Activated CD4-positive, CD25-positive, alpha-beta regulatory T cell (primary cell): ENCODE measurements at places on chromosomes 5 and 9.

DNA sequence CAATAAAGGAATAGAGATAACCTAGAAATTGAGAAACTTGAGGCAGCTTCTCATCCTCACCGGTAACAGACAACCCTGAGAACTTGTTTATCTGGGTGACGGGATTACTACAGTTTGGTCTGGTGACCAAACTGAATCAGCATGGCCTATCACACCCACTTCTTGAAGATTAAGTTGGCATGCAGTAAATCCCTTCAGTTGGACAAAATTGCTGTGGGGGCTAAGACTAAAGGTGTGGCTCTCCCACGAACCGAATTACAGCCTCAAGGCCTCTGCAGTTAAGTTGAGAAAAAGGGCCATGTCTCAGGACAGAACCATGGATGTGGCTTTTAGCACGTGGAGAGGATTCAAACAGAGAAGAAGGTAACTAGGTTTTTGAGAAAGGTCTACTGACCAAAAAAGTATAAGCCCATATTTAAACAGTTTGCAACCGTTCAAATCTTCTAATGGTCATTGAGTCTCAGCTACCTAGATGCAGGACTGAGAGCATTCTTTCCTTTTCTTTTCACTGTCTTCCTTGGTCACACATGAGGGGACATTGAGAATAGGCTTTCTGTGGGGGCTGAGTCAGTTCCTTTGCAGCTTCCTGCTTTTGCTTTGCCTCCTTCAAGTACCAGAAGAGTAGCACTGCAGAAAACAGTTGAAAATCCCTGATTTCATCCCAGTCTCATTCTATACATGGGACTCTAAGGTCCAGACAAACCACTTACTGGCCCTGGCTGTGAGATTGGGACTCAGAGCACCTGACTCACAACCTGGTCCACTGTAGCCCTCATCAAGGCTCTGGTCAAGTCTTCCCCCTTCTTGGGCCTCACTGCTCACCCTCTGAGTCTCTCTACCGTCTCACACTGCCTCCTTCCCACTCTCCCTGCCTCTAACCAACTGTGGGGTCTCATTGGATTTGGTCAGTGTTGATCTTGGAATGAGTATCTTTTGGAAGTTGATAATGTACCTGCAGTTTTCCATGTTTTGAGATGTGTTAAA, 30.9 kb downstream of the PDE6A start:
- DNase-seq: no peak

- DNase-seq: no peak
Measured at GRCh38 chr9:115495052-115495635, 377.2 kb upstream of the TNC start.

DNA sequence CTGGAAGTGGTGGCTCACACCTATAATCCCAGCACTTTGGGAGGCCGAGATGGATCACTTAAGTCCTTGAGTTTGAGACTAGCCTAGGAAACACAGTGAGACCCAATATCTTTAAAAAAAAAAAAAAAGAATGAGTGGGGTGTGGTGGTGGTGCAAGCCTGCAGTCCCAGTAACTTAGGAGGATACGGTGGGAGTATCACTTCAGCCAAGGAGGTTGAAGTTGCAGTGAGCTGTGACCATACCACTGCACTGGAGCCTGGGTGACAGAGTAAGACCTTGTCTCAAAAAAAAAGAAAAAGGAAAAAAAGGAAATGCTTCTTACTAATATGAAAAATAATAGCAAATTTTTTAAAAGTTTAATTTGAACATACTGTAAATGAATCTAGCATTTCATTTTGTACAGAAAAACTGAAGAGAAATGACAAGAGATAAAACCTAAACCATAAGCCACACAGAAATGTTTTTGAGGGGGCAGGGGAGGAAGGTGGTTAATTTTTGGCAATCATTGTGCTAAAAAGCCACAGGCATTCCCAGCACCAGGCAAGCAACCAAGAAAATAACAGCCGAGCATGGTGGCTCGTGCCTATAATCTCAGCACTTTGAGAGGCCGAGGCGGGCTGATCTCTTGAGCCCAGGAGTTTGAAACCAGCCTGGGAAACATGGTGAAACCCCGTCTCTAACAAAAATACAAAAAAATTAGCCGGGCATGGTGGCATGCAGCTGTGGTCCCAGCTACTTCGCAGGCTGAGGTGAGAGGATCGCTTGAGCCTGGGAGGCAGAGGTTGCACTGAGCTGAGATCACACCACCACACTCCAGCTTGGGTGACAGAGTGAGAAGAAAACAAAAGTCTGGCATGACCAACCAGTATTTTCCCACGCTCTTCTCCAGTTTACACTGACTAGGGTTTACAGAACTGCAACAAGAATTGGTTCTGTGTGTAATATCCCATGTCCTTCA, 114.5 kb upstream of the NR5A1 start:
- DNase-seq: no peak

DNA sequence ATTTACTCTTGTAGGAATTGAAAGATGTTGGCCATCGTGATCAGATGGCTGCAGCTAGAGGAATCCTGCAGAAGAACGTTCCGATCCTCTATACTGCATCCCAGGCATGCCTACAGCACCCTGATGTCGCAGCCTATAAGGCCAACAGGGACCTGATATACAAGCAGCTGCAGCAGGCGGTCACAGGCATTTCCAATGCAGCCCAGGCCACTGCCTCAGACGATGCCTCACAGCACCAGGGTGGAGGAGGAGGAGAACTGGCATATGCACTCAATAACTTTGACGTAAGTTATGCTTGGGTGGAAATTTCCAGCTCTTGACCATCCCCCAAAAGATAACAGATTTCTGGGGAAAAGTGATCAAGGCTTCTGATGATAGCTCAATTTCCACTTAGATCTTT, 50.6 kb downstream of the LRRTM2 start:
- DNase-seq: no peak

DNA sequence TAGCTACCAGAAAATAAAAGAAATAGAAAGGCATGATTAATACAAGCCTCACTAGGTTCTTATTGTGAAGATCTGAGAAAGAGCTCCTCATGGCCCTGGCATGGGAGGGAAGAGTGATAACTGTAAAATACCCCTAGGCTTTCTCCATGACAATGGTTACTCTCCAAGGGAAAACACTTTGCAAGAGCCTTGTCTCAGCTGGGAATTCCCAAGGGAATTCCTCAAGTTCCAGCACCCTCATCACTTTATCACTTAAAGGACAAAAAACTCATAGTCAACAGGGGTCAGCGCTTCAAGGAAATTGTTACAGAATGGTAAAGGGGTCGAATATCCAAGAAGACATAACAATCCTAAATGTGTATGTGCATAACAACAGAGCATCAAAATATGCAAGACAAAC, 21.2 kb downstream of the SYK start:
- DNase-seq: no peak

DNA sequence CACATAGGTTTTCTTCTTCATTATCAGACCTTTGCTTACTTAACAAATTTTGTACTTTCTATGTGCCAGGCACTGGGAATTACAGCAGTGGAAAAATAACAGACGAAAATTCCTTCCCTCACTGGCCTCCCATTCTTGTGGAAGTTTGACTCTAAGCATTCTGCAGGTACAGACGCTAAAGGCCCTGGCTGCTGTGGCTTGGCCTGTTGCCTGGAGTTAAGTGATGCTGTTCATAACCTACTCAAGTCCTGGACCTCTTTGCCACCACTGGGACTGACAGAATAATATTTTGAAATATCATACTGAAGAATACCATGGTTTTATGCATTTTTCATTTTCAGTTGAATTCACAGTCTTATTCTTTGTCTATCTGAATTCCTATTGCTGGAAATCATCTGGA, 97.3 kb upstream of the SPATA31C2 start:
- DNase-seq: no peak

DNA sequence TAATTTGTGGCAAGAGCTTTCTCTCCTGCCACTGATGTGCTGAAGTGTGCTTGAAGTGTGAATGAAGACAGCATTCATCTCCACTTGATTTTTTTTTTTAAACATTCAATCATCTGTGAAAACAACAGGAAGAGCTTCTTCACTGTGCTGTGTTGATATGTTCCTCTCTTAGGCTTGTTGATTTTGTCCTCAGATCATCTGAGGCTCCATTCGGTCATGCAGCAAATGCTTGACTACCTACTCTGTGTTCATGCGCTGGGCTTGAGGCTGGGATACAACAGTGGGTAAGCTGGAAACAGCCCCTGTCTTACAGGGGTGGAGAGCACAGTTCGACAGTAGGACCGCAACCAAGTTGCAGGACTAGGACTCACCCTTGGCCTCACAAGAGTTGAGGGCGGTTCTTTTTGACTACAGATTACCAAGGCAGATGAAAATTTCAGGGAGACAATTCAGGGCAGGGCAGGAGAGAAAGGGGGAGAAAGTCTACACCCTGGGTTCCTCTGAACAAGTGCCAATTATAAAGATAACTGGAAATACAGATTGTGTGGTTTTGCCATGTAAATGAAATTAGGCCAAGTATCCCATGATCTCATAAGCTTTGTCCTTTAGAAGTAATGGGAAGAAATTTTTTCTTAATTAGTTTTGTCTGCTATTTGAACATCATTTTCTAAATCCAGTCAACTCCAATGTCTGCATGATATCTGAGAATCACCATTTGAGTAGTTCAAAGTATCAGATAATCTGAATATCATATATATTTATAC, 31.0 kb upstream of the F2R start:
- DNase-seq: no peak

GRCh38 chr5:15959370-15960164, 220.0 kb downstream of the MARCHF11 start:
- no peak for DNase-seq
